Fibroblast of the conjunctiva (primary cell): ENCODE measurements at places on chromosomes 6 and 20.
A peak's percentile ranks its signal among the peaks of the same experiment; 100 is the strongest.

- DNase-seq: no peak
Measured at GRCh38 chr6:150145830-150146229, 3.0 kb downstream of the PPP1R14C start.

- DNase-seq: no peak
Measured at GRCh38 chr20:52443874-52444273, 252.3 kb upstream of the ZFP64 start.

DNA sequence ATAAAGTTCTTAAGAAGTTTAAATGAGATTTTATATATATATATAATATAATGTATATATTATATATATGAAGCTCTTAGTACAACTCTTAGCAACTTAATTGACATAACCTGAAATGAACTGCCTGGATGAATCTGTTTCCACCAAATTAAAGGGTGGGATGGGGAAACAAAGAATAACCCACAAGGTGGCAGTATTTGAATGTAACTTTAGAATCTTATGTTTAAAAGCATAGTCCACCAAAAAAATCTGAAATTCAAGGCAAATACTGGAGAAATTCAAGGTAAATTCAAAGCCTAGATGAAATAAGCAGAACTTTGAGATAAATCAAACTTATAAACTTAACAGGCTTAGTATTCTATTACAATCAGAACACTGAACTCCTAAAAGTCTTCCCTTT is 4.4 kb upstream of the IBTK start:
- no peak for DNase-seq

DNA sequence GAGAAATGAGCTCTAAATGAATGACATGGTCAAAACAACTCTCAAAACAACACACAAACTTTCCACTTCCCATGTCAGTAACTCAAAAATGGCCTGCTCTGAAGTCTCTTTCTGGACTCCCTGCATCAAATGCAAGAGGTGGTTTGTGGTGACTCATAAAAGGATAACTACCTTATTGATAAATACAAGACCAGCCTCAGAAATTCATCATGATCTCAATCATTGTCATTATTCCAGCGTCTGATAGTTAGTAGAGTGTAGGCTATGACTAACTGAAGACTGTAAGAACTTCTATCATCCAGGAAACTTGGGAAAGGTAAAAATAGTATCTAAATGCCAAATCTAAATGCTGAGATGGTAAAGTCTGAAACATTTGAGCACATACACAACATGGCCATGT is 369.4 kb downstream of the BMP2 start:
- no peak for DNase-seq

DNA sequence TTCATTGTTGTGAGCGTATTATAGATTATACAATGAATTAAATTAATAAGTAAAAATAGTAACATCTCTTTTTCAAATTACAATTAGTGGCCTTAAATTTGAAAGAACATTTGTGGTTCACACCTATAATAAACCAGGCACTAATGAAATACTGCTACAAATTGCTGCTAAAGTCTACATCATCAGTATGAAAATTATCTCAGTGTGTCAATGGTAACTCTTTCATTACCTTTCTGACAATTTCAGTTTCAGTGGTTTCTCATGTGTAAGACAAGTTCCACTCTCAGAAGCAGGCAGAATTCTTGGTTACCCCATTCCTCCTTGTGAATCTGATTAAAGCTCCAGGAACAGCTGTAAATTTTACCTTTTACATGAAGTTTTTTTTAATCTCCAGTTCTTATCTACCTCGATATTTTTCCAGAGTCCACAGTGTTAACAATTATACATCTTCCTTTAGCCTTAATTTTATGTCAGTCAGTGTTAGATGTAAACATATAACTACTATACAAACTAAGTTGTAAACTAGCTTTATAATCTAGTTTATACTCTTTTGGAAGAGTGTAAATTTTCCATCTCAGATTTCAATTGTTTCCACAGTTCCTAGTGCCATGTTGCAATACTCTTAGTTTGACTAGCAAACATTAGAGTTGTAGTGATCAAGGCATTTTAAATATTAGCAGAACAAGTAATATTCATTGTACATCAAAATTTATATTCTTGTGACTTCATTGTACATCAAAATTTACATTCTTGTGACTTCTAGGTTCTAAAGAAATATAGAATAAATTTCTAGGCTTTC is 1038.4 kb downstream of the EPHA7 start:
- DNase-seq: no peak

GRCh38 chr6:6943421-6943820 is 164.3 kb upstream of the RREB1 start:
- no peak for DNase-seq

GRCh38 chr6:134464690-134465411 is 146.9 kb upstream of the SGK1 start:
- no peak for DNase-seq

GRCh38 chr6:140548366-140548765 is 1173.9 kb upstream of the CITED2 start:
- no peak for DNase-seq

DNA sequence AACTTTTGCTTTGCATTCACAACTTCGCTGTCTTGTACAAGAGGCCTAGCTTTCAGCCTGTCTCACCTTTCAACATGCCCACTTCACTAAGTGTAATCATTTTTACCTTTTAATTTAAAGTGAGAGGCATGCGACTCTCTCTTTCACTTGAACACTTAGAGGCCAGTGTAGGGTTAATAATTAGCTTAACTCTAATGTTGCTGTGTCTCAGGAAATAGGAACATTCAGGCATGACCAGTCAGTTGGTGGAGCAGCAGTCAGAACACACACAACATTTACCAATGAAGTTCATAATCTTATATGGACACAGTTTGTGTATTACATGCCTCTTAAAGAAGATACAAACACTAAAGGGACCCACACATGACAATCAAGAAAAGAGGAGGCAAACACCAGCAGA is 47.6 kb downstream of the HTR1B start:
- no peak for DNase-seq

GRCh38 chr6:106087548-106088325 is 1.6 kb downstream of the PRDM1 start:
- peak; percentile 53 for DNase-seq

GRCh38 chr20:32982617-32983458 is 21.4 kb downstream of the SUN5 start:
- DNase-seq: no peak

- no peak for DNase-seq
Measured at GRCh38 chr20:43798291-43799149, 71.7 kb upstream of the GTSF1L start.

- no peak for DNase-seq
Measured at GRCh38 chr6:52640170-52640569, 30.7 kb upstream of the TMEM14A start.

DNA sequence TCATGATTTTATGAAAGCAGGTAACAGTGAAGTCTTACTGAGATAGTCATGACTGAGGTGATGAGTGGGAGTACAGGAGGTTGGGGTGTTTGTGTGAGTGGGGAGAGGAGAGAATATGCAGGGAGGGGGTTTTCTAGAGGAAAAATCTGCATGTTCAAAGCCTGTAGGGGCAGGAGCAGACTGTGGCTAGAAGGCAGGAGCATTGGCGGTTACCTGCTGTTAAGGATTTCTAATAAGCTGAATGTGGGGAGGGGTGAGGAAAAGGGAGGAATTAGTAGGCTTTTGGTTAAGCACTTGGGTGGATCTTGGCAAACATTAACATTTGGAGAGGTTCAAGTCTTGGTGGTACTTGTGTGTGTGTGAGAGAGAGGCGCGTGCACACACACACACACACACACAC is 70.8 kb downstream of the EYA4 start:
- no peak for DNase-seq

DNA sequence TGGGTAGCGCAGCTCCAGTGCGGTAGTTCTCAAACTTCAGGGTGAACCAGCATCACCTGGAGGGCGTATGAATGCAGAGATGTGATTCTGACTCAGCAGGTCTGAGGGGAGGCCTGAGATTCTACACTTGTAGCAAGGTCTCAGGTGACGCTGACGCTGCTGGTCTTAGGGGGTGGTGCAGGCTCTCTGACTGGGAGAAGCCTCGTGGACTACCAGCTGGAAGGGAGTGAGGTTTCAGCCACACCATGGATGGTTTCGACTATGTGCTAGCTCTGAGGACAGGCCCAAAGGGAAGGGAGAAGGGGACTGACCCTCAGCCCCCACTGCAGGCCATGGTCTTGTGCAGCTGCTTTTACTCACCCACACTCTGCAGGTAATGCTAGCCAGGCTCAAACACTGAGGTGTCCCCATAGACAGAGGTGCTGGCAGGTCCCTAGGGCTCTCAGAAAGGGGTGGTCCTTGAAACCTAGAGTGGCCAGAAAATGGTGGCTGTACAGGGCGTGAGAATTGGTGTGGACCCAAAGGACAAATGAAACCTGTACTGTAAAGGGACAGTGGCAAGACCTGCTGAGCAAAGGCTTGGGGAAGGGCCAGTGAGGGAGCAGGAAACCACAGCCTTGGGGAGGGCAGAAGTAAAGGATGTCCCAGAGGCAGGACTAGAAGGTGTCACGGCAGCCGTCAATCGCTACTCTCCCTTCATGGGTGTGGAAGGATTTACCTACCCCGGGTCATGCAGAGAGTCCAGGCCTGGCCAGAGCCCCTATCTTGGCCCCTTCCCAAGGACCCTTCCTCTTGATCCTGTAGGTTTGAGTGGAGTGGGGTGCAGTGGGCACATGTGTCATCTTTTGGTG is 52.7 kb downstream of the EBF4 start:
- DNase-seq: no peak

DNA sequence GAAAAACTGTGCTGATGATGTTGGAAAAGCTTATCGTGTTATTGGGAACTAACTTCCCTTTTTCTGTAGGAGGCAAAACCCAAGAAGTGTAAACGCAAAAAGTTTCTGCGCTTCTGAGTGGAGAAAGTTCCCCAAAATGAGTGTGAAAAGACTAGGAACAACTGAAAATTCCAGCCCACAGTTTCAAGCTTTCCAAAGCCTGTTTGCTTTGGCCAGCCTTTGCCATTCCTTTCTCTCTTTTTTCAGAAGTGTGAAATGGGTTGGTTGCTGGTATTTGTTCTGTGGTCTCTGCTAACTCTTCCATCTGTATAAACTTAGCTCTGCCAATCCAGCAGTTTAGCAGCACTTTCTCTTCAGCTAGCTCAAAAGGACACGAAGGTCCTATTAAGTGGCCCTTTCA is 491.3 kb downstream of the MAFB start:
- no peak for DNase-seq

DNA sequence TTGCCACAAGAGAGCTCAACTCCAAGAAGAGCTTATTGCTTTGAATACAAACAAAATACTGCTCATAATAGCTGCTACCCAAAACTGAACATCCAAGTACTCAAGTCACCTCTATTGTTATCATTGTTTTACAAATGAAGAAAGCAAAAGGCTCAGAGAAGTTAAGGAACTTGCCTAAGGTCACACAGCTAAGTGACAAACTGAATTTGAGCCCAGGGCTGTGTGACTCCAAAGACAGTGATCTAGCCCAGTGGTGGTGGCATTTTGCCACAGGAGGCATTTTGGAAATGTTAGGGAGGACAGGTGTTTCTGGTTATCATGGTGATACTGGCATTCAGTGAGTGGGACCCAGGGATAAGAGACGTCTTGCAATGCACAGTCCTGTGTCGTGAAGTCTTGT is 79.5 kb downstream of the KCNB1 start:
- DNase-seq: no peak

GRCh38 chr20:60055740-60056139 is 97.5 kb downstream of the CDH26 start:
- no peak for DNase-seq

DNA sequence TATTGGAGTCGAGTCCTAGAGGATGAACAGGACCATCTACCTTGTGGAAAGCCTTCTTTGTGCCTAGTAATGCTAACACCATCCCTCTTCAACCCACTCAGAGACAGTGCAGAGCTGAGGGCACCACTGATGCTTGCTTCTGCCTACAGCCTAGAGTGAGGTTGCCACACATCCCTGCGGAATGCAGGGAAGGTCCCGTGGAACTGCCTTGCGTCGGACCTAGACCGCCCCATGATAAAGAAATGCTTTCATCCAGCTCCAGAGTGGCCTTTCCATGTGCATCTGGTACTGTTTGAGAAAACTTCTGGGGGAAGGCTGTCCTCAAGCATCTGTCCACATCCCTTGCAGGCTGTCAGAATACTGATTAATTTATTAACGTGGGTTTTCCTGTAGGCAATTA is 168.4 kb downstream of the PHACTR1 start:
- no peak for DNase-seq

- no peak for DNase-seq
Measured at GRCh38 chr6:139490482-139490881, 116.0 kb upstream of the CITED2 start.

DNA sequence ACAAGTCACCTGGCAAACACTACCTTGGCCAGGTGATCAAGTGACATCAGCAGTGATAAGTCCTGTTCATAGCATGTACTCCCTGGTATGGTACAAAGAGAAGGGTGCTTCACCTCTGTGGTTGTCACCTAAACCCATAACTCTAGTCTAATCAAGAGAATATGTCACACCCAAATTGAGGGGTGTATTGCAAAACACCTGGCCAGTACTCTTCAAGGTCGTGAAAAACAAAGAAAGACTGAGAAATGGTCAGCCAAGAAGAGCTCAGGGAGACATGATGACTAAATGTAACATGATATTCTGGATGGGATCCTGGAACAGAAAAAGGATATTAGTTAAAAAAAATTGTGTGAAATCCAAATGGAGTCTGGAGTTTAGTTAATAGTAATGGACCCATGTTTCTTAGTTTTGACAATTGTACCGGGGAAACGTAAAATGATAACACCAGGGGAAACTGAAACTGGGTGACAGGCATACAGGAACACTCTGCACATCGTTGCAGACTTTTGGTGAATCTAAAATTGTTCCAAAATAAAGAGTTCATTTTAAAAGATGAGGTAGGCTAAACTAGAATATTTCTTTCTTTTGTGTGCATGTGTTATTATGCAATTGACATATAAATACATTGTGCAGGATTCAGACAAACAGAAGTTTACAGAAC is 262.0 kb downstream of the CDC5L start:
- no peak for DNase-seq

- DNase-seq: no peak
Measured at GRCh38 chr20:35731469-35731788, 10.6 kb downstream of the RBM39 start.

GRCh38 chr6:124823240-124824111 is 138.8 kb upstream of the RNF217 start:
- DNase-seq: no peak

DNA sequence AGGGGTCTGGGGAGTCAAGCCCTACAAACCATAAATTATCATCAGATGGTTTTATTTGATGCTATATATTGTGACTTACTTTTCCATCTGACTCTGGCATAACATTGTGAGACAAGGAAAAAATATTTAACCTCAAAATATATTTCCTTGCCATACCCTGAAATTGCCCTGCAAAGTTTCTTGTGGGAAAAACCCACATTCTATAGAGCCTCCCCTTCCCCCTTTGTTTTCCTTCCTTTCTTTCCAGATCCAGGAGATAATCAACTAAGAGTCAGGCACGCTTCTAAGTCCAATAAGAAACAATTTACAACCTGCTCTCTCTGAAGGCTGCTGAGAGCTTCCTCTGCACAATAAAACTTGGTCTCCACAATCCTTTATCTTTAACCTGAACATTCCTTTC is 17.5 kb upstream of the HINT3 start:
- DNase-seq: no peak
